Activated CD8-positive, alpha-beta memory T cell treated with anti-CD3 and anti-CD28 coated beads, Interleukin-2, amount 10 ng/mL, durations not matched to agents 7 days and 5 days (primary cell): ENCODE measurements at places on chromosomes 6 and 20.
A peak's percentile ranks its signal among the peaks of the same experiment; 100 is the strongest.

DNA sequence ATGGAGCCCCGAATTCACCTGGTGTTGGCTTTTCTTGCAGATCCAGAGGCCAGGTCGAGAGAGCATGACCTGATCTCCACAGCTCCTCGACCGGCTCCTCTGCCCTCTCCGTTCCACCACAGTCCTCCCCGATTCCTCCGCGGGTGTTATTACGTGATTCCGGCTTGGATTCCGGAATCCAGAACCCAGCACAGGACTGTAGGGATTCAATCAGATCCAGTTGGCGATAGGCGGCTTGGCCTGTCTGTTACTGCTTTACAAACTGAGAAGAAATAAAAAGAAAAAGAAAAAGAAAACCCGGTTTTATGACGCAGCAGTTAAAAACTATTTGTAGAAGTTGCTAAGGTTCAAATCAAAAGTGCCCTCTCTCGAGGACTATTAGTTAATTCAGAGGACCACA is 222.7 kb downstream of the EYA2 start:
- no peak overlapping the region for H3K4me3 ChIP-seq
- H3K27me3 ChIP-seq: peaks cover 16% of the 10 kb centered on the region
- DNase-seq: no peak
- H3K36me3 ChIP-seq: no peaks in the 10 kb centered on the region
- H3K27ac ChIP-seq: no peak overlapping the region

GRCh38 chr20:58194175-58194791 is 34.2 kb downstream of the ANKRD60 start:
- no peak overlapping the region for H3K4me3 ChIP-seq
- no peak overlapping the region for H3K27ac ChIP-seq
- H3K27me3 ChIP-seq: peaks cover 4% of the 10 kb centered on the region
- DNase-seq: no peak

DNA sequence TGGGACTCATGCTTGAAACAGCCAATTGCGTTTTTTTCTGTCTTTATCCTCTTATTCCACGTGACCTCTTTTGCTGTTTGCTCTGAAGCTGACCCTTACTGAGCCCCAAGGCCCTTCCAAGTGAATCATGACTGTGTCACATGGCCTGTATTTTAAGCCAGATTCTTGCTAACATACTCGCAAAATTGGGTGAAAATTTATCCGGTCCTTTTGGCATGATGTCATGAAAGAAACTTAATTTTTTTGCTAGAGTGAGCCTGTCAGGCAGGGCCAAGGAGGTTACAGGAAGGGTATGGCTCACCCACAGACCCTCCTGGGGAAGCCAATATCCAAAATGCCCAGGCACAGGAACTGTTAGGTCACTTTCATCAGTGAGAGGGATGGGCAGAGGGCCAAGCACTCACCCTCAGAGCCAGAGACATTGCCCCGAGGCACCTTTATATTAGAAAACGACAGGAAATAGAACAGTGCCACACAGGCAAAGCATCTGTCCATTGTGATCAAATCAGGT is 296.7 kb downstream of the CDH26 start:
- no peaks in the 10 kb centered on the region for H3K36me3 ChIP-seq
- H3K4me3 ChIP-seq: no peak overlapping the region
- no peaks in the 10 kb centered on the region for H3K27me3 ChIP-seq
- DNase-seq: no peak
- H3K27ac ChIP-seq: no peak overlapping the region
- H3K4me1 ChIP-seq: no peaks in the 10 kb centered on the region

DNA sequence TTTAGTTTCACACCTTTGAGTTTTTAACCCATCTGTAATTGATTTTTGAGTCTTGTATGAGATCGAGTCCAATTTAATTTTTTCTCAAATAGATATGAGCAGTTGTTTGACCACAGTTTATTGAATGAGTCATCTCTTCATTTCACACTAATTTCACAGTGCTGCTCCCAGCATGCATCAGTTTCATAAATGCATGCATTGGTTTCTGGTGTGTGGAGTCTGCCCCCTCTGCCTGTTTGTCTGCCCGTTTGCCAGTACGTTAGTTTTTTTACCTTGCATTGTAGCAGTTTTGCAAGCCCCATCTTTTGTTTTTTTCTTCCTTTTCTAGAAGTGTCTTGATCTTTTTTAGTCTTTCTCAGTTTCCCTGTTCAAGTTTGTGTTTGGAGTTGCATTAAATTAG is 11.9 kb downstream of the SLX4IP start:
- peaks cover 7% of the 10 kb centered on the region for H3K36me3 ChIP-seq
- H3K27me3 ChIP-seq: no peaks in the 10 kb centered on the region
- peak overlapping the region; percentile 89 for H3K27ac ChIP-seq
- peaks cover 21% of the 10 kb centered on the region for H3K4me1 ChIP-seq
- peak; percentile 84 for DNase-seq

- DNase-seq: no peak
- H3K36me3 ChIP-seq: no peaks in the 10 kb centered on the region
- H3K27me3 ChIP-seq: no peaks in the 10 kb centered on the region
- H3K27ac ChIP-seq: no peak overlapping the region
- H3K4me3 ChIP-seq: no peak overlapping the region
- peaks cover 2% of the 10 kb centered on the region for H3K4me1 ChIP-seq
Measured at GRCh38 chr20:19501476-19502115, 256.5 kb upstream of the RIN2 start.

GRCh38 chr6:93299622-93300021 is 119.7 kb downstream of the EPHA7 start:
- H3K27ac ChIP-seq: no peak overlapping the region
- H3K4me1 ChIP-seq: no peaks in the 10 kb centered on the region
- no peaks in the 10 kb centered on the region for H3K36me3 ChIP-seq
- H3K27me3 ChIP-seq: no peaks in the 10 kb centered on the region

GRCh38 chr6:74969591-74970267 is 236.1 kb downstream of the COL12A1 start:
- H3K4me3 ChIP-seq: no peak overlapping the region
- H3K27me3 ChIP-seq: no peaks in the 10 kb centered on the region
- no peaks in the 10 kb centered on the region for H3K36me3 ChIP-seq
- DNase-seq: no peak
- H3K4me1 ChIP-seq: no peaks in the 10 kb centered on the region

- no peak overlapping the region for H3K4me3 ChIP-seq
- DNase-seq: no peak
- peaks cover 4% of the 10 kb centered on the region for H3K4me1 ChIP-seq
- H3K27me3 ChIP-seq: no peaks in the 10 kb centered on the region
- no peak overlapping the region for H3K27ac ChIP-seq
Measured at GRCh38 chr6:5206920-5207561, 53.7 kb downstream of the LYRM4 start.

DNA sequence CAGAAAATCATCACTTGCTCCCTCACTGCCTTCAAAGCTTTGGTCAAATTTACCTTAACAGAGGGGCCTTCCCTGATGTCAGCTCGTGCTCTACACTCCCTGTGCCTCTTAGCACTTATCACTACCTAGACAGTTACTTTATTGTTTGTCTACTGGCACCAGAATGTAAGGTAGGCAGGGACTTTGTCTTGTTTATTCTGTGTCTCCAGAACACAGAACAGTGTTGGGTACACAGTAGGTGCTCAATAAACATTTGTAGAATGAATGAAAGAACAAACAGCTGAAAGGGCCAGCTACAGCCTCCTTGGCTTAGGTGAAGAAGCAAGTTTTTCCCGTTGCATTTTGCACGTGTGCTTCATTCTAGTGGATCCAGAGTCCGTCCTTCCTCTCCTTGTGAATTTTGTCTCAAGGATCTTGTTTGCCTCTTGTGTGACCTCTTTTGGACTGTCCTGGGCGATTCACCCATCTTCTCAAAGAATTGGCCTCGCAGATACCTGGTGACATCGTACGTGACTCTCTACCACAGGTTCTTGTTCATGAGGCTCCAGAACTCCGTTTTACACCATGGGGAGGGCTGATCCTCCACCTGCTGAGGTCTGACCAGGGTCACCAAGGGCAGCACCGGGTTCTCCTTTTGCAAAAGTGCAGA is 84.2 kb upstream of the ARMC2 start:
- H3K27me3 ChIP-seq: peaks cover 7% of the 10 kb centered on the region
- H3K36me3 ChIP-seq: peaks cover 1% of the 10 kb centered on the region
- no peak overlapping the region for H3K27ac ChIP-seq
- DNase-seq: no peak
- H3K4me1 ChIP-seq: peaks cover 20% of the 10 kb centered on the region

DNA sequence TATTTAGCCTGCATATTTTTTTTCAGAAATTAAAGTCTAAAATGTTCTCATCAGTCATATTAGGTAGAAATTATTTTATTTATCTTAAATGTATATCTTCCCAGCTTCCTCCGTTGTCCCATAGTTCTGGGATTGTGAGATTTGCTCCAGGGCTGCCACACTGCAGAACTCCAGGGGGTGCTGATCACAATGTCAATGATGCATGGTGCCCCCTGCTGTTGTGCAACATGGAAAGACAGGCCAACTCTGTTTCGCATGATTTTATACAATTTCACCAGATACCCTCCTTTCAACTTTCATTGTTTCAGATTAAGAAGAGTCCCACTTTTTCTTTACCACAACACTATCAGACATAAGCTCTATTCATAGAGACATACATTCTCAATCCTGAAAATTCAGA is 35.9 kb downstream of the ID4 start:
- no peaks in the 10 kb centered on the region for H3K27me3 ChIP-seq
- no peak for DNase-seq

- no peak overlapping the region for H3K27ac ChIP-seq
- no peak overlapping the region for H3K4me3 ChIP-seq
- peaks cover 6% of the 10 kb centered on the region for H3K36me3 ChIP-seq
- DNase-seq: no peak
Measured at GRCh38 chr20:54076259-54076658, 5.9 kb upstream of the BCAS1 start.

GRCh38 chr20:51856432-51856831 is 54.1 kb upstream of the SALL4 start:
- H3K4me1 ChIP-seq: no peaks in the 10 kb centered on the region
- no peak for DNase-seq
- no peak overlapping the region for H3K27ac ChIP-seq
- H3K27me3 ChIP-seq: peaks cover 14% of the 10 kb centered on the region
- no peak overlapping the region for H3K4me3 ChIP-seq

- peaks cover 9% of the 10 kb centered on the region for H3K36me3 ChIP-seq
- H3K27me3 ChIP-seq: peaks cover 6% of the 10 kb centered on the region
- H3K27ac ChIP-seq: no peak overlapping the region
- no peak overlapping the region for H3K4me3 ChIP-seq
Measured at GRCh38 chr20:51366155-51366886, 176.2 kb downstream of the NFATC2 start.

- H3K36me3 ChIP-seq: no peaks in the 10 kb centered on the region
- H3K4me1 ChIP-seq: peaks cover 9% of the 10 kb centered on the region
- DNase-seq: peak; percentile 76
- H3K27me3 ChIP-seq: no peaks in the 10 kb centered on the region
- no peak overlapping the region for H3K27ac ChIP-seq
Measured at GRCh38 chr6:14144678-14145113, 27.1 kb downstream of the CD83 start.

DNA sequence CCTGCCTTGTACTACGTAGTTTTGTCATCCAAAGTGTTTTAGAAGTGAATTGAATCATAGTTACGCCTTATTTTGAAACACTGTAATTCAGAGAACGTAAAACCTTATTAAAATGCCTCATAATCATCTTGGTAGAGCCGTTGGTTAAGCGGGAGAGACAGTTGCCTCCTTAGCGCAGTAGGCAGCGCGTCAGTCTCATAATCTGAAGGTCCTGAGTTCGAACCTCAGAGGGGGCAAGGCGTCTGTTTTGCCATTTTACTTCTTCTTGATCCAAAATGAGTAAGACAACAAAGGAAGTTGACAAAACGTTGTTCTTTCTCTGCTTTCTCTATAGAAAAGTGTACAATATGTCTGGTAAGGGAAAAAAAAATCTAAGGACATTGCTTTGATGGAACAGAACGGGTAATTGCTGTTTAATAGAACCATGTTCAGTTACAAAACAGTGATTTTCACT is 20.7 kb upstream of the TRIM27 start:
- H3K4me3 ChIP-seq: peak overlapping the region; percentile 87
- H3K36me3 ChIP-seq: no peaks in the 10 kb centered on the region
- peaks cover 40% of the 10 kb centered on the region for H3K4me1 ChIP-seq
- H3K27ac ChIP-seq: peak overlapping the region; percentile 92
- peak; percentile 83 for DNase-seq

DNA sequence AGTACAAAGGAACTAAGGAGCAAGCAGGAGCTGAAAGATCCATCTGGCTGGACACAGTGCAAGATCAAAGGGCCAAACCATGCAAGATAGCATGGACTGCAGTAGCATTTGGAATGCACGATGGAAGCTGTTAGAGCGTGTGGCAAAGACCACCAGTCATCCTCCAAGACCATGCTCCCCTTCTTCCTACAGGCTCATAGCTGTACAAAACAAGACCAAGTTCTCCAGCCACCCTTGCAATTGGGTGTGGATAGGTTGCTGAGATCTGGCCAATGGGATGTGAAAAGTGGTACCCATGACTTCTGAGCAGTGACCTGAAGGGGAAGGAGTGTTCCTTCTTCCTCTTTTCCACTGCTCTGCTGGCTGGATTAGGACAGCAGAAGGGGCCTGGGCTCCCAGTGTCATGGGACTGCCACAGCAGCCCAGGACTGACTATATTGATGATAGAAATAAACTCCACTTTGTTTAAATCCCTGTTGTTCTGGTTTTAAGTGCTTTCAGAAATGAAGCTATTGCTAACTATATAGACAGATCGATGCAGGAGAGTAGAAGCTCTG is 64.9 kb downstream of the SLC22A23 start:
- H3K27ac ChIP-seq: no peak overlapping the region
- H3K4me3 ChIP-seq: no peak overlapping the region
- DNase-seq: no peak
- H3K27me3 ChIP-seq: no peaks in the 10 kb centered on the region
- no peaks in the 10 kb centered on the region for H3K36me3 ChIP-seq
- no peaks in the 10 kb centered on the region for H3K4me1 ChIP-seq

DNA sequence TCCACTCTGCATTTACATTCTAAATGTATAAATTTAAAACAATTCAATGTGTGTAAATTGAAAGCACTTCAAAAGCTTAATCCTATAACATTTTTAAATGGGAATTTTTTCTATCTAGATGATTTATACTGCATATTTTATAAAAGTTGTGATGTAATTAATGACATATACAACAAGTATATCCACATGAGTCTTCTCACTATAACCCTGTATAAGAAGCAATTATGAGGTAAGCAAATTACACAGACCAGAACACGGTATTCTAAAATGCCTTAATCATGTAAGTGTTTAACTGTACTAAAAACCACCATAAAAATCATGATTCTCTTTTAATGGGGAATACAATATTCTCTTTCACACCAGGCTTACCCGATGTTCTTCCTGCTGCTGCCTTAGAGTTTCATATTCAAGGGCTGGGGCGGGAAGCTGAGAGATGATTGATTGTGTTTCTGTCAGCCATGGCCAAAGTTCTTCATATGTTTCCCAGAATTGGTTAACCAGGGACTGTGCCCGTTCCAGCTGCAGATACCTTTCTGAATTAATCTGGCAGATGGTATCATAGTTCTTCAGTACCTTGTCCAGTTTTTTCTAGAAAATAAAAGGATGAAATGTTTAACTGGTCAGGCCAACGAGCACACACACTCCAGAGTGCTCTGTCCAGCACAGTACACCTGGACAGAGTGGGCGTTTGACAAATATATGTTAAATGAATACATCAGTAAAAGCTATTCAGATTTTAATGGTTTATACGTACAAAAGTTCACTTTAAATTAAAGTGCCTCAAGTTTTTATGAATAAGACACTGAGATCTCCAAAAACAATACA is 127.4 kb downstream of the DST start:
- H3K27me3 ChIP-seq: no peaks in the 10 kb centered on the region
- H3K27ac ChIP-seq: no peak overlapping the region
- no peaks in the 10 kb centered on the region for H3K36me3 ChIP-seq

GRCh38 chr20:12315652-12316051 is 398.0 kb downstream of the BTBD3 start:
- H3K4me1 ChIP-seq: no peaks in the 10 kb centered on the region
- no peaks in the 10 kb centered on the region for H3K27me3 ChIP-seq
- H3K36me3 ChIP-seq: no peaks in the 10 kb centered on the region
- H3K27ac ChIP-seq: no peak overlapping the region

GRCh38 chr6:42629845-42630244 is 66.0 kb downstream of the UBR2 start:
- peaks cover 37% of the 10 kb centered on the region for H3K36me3 ChIP-seq
- peak overlapping the region; percentile 88 for H3K27ac ChIP-seq
- peak; percentile 54 for DNase-seq
- no peaks in the 10 kb centered on the region for H3K27me3 ChIP-seq
